ENCODE measurements at places on chromosomes 11 and 22.

DNA sequence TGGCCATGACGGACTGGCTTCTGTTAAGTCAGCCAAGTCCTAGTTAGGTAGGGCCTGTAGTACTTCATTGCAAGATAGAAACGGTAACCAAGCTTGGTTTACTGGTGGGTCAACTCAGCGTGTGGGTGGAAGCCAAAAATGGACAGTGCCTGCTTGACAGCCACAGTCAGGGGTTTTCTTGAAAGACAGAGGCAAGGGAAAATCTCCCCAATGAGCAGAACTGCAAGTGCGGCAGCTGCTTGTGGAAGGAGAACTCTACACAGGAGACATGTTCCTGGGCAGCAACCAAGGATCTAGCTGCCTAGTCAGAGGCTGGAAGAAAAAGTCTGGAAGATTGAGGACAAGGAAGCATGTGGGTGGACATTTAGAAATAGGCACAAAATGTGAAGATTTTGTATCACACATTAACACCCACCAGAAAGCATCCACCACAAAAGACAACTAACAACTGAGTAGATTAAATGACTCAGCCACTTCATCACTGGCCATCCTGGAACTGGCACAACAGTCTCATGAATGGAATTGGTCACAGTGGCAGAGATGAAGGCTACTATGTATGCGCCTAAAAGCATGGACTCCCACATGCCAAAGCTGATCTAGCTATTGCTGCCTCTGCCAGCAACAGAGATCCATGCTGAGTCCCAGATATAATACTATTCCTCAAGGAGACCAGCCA is 40.9 kb upstream of the SCUBE2 start:
- DNase-seq, result no peak

GRCh38 chr11:130573767-130574166 is 125.3 kb downstream of the ADAMTS15 start:
- DNase-seq, result no peak

GRCh38 chr11:43917851-43918250 is 24.6 kb upstream of the C11orf96 start:
- DNase-seq, result no peak

- no peak for DNase-seq
Measured at GRCh38 chr22:49510718-49511117, 317.0 kb downstream of the BRD1 start.

DNA sequence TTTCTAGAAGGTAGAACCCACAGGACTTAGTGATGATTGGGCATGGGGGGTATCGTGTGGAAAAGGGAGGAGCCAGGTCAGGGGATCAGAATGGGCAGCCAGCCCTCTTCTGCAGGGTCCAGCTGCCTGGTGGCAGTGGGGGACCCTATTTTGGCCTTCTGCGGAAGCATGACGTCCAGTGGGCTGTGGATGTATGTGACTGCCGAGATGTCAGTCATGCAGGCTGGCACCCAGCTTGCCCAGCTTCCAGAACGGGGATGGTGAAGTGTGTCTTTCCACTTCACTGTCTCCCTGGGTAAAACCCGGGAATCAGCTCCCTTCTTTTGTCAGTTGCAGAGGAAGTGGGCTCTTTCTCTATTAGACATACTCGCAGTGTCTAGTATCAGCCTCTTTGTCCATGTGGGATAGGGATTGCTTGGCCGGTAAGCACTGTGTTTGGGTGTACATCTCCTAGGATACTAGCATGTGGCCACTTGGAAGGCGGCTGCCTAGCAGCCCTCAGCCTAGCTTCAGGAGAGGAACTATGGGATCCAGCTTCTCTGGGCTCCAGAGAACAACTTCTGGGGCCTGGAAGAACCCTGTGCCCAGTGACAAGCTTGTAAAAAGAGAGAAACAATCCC is 51.4 kb downstream of the GRIK4 start:
- DNase-seq, result no peak

- no peak for DNase-seq
Measured at GRCh38 chr11:10181811-10182210, 112.2 kb downstream of the SBF2 start.

DNA sequence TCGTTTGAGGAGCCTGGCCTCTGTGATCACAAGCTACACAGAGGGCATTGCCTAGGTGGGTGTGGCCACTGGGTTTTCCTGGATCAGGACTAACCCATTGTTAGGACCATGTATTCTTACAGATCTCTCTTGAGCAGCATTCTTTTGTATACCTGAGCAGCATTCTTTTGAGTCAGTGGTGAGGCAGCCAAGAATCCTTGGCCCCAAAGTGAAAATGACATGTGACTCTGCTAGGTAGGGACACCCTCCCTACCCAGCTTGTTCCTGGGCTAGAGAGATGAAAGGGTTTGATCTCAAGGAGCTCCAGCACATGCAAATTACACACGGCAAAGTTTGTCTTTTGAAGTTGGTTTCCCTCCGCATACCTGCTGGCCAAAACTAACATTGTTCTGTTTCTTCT is 55.0 kb upstream of the HORMAD2 start:
- DNase-seq, result no peak

DNA sequence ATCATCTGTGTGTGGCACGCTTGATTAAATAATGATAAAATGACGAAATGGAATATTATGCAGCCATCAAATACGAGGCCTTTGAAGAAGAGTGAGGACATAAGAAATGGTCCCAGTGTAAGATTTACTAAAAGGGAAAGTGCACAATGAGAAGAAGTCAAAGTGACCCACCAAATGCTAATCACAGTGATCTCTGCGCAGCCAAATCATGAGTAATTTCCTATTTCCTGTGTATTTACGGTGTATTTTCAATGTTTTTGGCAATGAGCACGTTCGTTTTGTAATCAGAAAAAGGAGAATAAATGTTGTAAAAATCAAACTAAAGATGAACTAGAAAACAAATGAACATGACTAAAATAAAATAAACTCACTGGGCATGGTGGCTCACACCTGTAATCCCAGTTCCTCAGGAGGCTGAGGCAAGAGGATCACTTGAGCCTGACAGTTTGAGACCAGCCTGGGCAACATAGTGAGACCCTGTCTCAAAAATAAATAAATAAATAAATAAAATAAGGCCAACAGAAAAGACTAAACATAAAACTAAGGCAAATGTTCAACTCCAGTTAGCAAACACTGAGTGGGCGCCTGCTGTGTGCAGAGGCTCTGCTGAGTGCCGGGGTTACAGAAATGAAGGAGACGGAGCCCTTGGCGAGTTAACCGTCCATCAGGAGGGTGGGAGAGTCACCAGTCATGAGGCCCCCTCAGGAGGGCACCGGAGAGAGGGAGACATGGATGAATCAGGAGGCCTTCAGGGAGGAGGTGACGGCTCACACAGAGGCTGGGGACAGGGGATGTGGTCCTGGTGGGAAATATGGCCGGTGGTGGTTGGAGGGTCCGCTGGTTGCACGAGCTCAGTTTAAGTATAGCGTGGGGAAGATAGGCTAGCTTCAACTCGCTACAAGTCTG is 26.0 kb upstream of the CBX7 start:
- no peak for DNase-seq

- DNase-seq, result no peak
Measured at GRCh38 chr11:119533462-119533861, 110.5 kb upstream of the THY1 start.

- no peak for DNase-seq
Measured at GRCh38 chr11:2208691-2209369, 37.2 kb upstream of the TH start.

DNA sequence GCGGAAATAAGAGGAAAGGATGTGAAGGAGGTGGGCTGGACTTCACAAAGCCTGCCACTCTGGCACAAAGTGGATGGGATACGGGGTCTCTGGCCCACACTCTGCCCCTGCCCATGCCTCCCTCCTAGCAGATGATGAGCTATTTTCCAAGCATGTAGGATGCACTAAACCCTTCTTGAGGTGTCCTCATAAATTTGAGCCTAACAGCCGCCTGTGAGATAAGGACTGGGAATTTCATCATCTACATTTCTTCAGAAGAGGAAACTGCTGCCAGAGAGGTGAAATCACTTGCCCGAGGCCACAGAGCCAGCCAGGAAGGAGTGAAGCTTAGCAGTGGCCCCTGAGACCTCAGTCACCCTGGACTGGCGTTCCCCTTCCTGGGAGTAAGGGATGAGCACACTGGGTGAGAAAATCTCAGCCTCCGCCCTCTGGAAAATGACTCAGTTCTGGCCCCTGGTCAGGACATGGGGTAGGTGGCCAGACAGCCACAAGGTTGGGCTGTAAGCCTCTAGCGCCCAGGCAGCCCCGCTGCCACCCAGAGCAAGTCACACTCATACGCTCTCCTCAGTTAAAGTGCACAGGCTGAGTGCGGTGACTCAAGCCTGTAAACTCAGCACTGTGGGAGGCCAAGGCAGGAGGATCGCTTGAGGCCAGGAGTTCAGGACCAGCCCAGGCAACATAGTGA is 27.9 kb downstream of the MB start:
- DNase-seq, result no peak

GRCh38 chr22:39026509-39027150 is 5.7 kb downstream of the APOBEC3D start:
- no peak for DNase-seq

DNA sequence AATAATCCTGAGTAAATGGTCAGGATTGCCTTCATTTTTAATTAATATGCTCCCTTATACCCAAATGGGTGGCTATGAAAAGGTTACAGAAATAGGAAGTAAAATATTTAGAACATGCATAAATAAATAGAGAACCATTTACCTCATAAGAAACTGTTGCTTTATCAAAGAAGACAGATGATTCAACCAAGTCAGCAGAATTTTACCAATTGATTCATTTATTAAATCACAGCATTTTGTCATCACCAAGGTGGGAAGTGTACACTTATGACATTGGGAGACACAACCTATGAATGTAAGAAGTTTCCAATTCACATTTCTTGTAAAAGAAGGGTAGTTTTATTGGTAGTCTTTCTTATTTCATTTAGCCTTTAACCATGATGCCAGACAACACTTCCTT is 870.3 kb upstream of the CHORDC1 start:
- no peak for DNase-seq

GRCh38 chr22:46617207-46617985 is 2.8 kb upstream of the GRAMD4 start:
- no peak for DNase-seq

- DNase-seq, result no peak
Measured at GRCh38 chr11:3781423-3781822, 15.9 kb downstream of the NUP98 start.

DNA sequence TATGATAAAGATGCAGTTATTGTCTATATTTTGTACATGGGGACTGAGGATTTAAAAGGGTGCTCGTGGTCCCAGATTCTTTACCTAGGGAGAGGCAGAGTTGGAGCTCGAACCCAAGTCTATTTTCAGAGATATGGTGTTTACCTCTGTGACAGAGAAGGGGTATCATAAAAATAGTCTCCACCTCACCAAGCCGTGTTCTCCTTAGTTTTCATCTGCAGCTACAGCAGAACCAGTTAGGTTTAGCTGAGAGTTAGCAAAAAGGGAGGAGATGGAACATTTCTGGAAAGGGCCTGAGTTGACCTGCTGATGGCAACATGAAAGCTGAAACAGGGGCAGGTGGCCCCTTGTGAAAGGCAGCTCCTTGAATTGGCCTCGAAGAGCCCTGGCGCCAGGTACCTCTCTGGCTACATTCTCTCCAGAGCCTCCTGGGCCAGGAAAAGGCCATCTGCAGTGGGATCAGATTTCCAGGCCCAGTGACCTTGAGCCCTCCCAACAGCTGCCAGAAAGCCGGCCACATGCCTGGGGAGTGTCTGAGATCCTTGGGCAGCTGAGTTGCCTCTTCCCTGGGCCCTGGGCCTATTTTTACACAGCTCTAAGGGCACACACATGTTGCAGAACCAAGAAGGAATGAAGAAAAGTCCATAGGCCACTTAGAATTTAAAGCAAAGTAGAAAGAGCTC is 136.6 kb downstream of the NAV2 start:
- DNase-seq, result no peak

- DNase-seq, result no peak
Measured at GRCh38 chr11:113593698-113594308, 112.3 kb downstream of the TMPRSS5 start.

DNA sequence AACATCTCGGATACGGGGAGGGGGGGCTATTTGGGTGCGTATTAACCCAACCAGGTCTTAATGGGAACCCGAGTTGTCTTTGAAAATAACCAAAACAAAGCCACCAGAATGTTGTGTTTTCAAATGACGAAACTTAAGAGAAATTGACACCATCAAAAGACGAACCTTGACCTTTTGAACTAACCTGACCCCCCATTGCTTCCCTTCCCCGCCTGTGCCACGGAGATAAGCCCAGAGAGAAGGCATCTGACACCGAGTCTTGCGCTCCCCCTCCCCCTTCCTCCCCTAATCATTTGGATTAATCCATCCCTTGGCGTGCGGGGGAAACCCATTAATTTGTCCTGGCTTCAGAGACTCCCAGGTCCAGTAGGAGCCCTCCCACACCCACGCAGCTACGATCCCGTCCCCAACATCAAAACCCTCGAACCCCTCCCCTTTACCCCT is 4.5 kb upstream of the GCAT start:
- no peak for DNase-seq

GRCh38 chr11:94732617-94733281 is 35.4 kb upstream of the AMOTL1 start:
- no peak for DNase-seq

GRCh38 chr22:43036282-43036829 is 21.4 kb upstream of the PACSIN2 start:
- no peak for DNase-seq

- DNase-seq, result peak; percentile 25
Measured at GRCh38 chr11:8082391-8083087, 1.5 kb downstream of the TUB start.

DNA sequence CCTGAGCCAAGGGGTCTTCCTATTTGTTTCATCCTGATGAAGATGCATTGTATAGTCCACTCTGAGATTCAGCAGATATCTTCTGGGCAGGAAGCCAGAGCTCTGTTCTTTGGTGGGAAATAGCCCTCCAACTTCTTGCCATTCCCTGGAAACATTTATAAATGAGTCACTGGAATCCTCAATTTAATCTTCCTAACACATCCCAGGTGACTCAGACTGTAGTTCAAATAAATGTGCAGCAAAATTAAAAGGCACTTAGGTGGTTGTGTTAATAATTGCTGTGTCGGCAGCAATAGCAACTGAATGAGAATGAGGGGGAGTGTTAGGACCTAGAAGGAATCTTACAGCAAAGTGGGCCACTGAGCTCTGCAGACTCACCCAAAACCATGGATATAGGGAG is 108.6 kb downstream of the INSC start:
- peak; percentile 21 for DNase-seq

DNA sequence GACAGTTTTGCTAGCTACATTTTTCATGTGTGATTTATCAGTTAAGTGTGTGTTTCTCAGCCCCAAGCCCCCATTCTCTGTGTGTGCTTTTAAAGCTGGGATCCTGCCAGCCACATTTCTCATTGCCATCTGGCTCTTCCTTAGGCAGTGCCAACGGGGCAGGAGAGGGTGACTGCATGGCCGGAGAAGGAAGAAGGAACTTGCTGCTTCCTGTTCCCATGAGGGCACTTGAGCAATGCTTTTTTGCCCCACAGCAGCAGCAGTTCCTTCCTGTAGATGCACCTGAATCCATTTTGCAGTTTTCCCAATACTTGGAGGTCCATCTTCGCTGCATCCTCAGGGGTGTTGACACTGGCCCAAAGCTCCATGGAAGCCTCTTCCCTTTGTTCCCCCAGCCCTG is 37.5 kb downstream of the TNRC6B start:
- no peak for DNase-seq
